Caco-2 (cell line): ENCODE measurements at places on chromosomes 16 and 17. TPM values are rescaled to one million over a fixed set of nuclear protein-coding genes. Genes with fewer than 3 reads are reported as not detected.

CCL13 gene
- total RNA-seq: not detected in 2 replicates

C16orf54 gene
- total RNA-seq: not detected in 2 replicates

SOX9 gene
- total RNA-seq: 46.2 and 51.5 TPM in 2 replicates

CDH3 gene
- 114 and 144 TPM in 2 replicates for total RNA-seq

PLLP gene
- total RNA-seq: 53.0 and 54.0 TPM in 2 replicates

GRIN2A gene
- total RNA-seq: 0.30 and 0.54 TPM in 2 replicates

KRTAP4-5 gene
- not detected in 2 replicates for total RNA-seq

BORCS6 gene
- total RNA-seq: 4.2 and 4.7 TPM in 2 replicates

SOST gene
- not detected in 2 replicates for total RNA-seq

CBFB gene
- 102 and 108 TPM in 2 replicates for total RNA-seq

KREMEN2 gene
- total RNA-seq: 1.9 and 2.2 TPM in 2 replicates

TLCD3B gene
- total RNA-seq: 0.48 and 0.60 TPM in 2 replicates

DNA sequence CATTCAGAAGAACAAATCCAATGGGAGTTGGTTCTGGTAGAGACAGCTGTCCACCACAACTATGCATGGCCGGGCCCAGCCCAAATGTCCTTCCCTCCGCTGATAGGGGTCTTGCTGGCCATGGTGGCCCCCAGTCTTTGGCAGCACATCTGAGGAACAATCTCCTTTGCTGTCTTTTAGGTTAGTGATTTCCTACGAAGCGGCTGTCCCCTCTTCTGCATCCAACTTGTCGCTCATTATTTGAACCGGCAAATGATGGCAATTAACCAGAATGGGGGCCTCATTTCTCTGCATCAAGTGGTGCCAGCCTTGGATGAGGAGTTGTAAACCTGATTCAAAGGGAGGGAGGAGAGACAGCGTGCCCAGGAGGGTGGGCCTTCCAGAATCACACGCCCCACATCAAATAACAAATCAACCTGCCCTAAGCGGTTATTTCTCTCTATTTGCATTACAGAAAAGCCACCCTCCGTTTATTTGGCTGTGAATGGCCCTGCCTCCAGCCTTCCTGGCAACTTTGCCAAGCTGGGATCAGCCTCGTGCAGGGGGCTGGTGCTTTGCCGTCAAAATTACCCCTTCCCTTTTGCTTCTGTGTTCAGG lies 156.5 kb downstream of the RGS9 start:
- H3K4me3 ChIP-seq: no peak overlapping the region
- peaks cover 13% of the 10 kb centered on the region; the same call in 1 of the 2 replicates for H3K4me1 ChIP-seq
- DNase-seq: no peak
- H3K27ac ChIP-seq: no peak overlapping the region
- no peaks in the 10 kb centered on the region for H3K36me3 ChIP-seq
- no peaks in the 10 kb centered on the region for H3K27me3 ChIP-seq

- no peaks in the 10 kb centered on the region for H3K27me3 ChIP-seq
- no peaks in the 10 kb centered on the region for H3K36me3 ChIP-seq
- no peak overlapping the region for H3K27ac ChIP-seq
Observed at GRCh38 chr17:72660274-72661115, 432.0 kb downstream of the SLC39A11 start.

DNA sequence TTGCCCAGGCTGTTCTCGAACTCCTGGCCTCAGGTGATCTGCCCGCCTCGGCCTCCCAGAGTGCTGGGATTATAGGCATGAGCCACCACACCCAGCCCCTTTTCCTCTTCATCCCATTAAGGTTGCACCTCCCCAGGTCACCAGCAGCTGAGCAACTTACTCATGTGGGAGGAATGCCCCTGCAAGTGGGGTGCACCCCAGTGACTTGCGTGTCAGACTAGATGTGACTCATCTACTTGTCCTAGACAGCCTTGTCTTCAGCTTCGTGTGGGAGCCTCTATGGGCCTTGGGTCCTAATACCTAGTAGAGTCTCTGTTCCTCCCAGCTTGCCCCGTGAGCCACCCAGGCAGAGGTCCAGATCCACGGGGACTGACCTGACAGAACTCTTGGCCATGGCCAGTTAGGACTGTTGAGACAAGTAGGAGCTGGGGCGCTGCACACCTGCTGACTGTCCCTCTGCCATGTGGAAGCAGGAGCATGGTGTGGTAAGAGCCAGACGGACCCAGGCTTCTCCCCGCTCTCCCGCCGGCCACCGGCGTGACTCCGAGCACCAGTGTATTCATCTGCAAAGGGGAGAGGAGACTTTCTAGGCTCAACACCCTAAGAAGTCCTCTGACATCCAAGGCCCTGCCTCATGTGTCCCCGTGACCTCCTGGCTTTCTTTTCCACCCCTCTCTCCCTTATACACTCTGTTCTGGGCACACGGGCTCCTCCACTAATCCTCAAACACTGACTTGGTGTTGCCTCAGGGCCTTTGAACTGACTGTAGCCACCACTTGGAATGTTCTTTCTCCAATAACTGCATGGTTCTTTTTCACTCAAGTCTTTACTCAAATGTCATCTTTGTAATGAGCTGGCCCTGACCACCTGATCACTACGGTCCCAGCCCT lies 11.6 kb upstream of the CBX4 start:
- no peak overlapping the region for H3K27ac ChIP-seq
- H3K27me3 ChIP-seq: no peaks in the 10 kb centered on the region
- H3K36me3 ChIP-seq: no peaks in the 10 kb centered on the region
- no peak for DNase-seq
- H3K4me3 ChIP-seq: no peak overlapping the region

DNA sequence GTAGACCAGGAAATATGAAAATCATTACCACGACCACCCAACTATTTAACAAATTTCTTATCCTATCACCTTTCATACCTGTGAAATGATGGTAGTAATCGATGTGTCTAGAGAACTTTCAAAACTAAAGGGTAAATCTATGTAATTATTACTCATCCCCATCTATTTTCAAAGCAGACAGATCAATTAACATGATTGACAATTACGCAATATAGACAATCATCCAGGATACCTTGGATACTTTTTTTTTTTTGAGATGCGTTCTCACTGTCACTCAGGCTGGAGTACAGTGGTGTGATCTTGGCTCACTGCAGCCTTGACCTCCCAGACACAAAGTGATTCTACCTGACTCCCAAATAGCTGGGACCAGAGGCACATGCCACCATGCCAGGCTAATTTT lies 4.0 kb upstream of the C16orf46 start:
- DNase-seq: no peak
- no peak overlapping the region for H3K4me3 ChIP-seq
- H3K27ac ChIP-seq: no peak overlapping the region
- H3K27me3 ChIP-seq: no peaks in the 10 kb centered on the region
- no peaks in the 10 kb centered on the region for H3K36me3 ChIP-seq

GRCh38 chr16:63981639-63982038 lies 1140.2 kb downstream of the CDH11 start:
- H3K36me3 ChIP-seq: no peaks in the 10 kb centered on the region
- H3K4me1 ChIP-seq: no peaks in the 10 kb centered on the region
- H3K27ac ChIP-seq: no peak overlapping the region
- H3K27me3 ChIP-seq: no peaks in the 10 kb centered on the region
- no peak overlapping the region for H3K4me3 ChIP-seq

GRCh38 chr17:9175700-9176467 lies 154.6 kb downstream of the NTN1 start:
- H3K4me1 ChIP-seq: no peaks in the 10 kb centered on the region
- H3K4me3 ChIP-seq: no peak overlapping the region
- no peak overlapping the region for H3K27ac ChIP-seq
- no peaks in the 10 kb centered on the region for H3K27me3 ChIP-seq
- no peaks in the 10 kb centered on the region for H3K36me3 ChIP-seq

GRCh38 chr17:17132746-17133145 lies 73.4 kb downstream of the PLD6 start:
- peaks cover 5% of the 10 kb centered on the region for H3K36me3 ChIP-seq
- no peaks in the 10 kb centered on the region for H3K27me3 ChIP-seq
- DNase-seq: no peak
- H3K4me1 ChIP-seq: no peaks in the 10 kb centered on the region

- peaks cover 6% of the 10 kb centered on the region for H3K4me1 ChIP-seq
- H3K27me3 ChIP-seq: no peaks in the 10 kb centered on the region
- no peak overlapping the region for H3K4me3 ChIP-seq
- DNase-seq: peak; percentile 70
Observed at GRCh38 chr16:68351991-68352431, 41.2 kb downstream of the PRMT7 start.

DNA sequence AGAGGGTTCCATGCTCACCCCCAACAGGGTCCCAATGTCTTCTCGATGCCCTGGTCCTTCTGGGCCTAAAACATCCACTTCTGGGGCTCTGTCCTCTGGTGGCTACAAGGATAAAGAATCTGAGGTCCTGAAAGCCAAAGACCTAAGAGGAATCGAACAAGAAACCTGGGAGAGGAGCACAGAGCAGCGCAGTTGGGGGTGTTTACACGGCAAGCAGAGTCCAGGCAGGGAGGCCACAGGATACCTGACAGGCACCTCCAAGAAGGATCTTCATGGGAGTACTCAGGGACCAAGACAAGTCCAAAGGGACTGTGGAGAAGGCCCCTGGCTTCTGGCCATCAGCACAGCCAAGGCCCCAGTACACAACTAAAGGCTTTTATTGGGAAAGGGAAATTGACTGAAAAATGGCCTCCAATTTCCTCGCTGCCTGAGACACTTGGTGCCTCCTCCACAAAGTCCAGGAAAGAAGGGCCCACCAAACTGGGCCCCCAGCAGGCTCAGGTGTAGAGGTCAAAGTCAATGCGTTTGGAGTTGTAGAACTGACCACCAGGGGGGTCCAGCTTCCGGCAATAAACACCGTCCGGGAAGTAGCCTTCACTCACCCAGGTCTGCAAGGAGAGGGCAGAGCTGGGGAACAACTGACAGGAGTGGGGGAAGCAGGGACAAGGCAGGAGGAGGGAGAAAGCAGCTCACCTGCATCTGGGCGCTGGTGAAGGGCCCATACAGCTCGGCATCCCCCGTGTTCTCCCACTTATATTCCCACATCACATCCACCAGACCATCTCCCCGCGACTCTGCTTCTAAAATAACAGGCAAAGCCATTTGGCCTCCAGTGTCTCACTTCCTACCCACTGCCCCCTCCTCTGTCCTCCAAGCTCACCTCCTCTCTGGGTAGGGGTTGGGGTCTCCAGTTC lies 2.4 kb downstream of the CD2BP2 start:
- H3K36me3 ChIP-seq: peaks cover 3% of the 10 kb centered on the region; the same call in 1 of the 2 replicates
- H3K27ac ChIP-seq: no peak overlapping the region
- no peaks in the 10 kb centered on the region for H3K27me3 ChIP-seq
- H3K4me3 ChIP-seq: no peak overlapping the region
- H3K4me1 ChIP-seq: peaks cover 5% of the 10 kb centered on the region; the same call in 1 of the 2 replicates

DNA sequence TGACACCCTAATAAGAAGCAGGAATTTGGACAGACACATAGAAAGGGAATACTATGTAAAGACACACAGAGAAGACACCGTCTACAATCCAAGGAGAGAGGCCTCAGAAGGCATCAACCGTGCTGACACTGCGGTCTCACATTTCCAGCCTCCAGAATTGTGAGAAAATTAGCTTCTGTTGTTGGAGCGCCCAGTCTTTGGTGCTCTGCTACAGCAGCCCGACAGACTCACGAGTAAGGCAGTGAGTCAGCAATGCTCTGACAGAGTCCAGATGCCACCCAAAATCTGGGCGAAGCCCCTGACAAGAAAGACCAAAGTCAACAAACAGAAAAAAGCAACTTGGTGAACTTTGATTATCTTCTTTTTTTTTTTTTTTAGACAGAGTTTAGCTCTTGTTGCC lies 32.5 kb upstream of the RAI1 start:
- H3K36me3 ChIP-seq: no peaks in the 10 kb centered on the region
- no peak overlapping the region for H3K4me3 ChIP-seq
- H3K4me1 ChIP-seq: peaks cover 10% of the 10 kb centered on the region
- peak overlapping the region; percentile 32 for H3K27ac ChIP-seq
- no peak for DNase-seq

DNA sequence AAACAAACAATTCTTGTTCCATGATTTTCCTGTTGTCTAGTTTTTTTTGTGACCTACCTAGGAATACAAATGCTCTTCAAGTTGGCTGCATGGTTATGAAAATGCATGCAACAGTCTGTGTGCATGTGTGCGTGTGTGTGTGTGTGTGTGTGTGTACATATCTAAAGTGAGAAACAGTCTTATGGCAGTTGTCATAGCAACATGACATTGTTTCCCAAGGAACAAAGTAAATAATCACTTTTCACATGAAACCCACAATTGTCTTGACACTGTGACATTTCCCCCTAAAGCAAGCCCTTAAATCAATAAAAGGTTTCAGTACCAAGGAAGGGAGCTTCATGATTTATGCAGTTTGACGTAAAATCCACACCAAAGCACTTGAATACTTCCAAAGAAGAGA lies 758.4 kb downstream of the CDH8 start:
- no peaks in the 10 kb centered on the region for H3K36me3 ChIP-seq
- no peak overlapping the region for H3K27ac ChIP-seq
- H3K4me1 ChIP-seq: no peaks in the 10 kb centered on the region
- DNase-seq: no peak

GRCh38 chr17:16419074-16419928 lies 3.9 kb downstream of the TRPV2 start:
- H3K4me1 ChIP-seq: peaks cover 10% of the 10 kb centered on the region
- no peaks in the 10 kb centered on the region for H3K36me3 ChIP-seq
- H3K27ac ChIP-seq: no peak overlapping the region
- no peaks in the 10 kb centered on the region; the same call in 1 of the 2 replicates for H3K27me3 ChIP-seq
- DNase-seq: no peak

- H3K4me1 ChIP-seq: no peaks in the 10 kb centered on the region
- DNase-seq: no peak
- H3K27ac ChIP-seq: no peak overlapping the region
- no peak overlapping the region for H3K4me3 ChIP-seq
Observed at GRCh38 chr17:60902399-60902798, 224.7 kb downstream of the BCAS3 start.

DNA sequence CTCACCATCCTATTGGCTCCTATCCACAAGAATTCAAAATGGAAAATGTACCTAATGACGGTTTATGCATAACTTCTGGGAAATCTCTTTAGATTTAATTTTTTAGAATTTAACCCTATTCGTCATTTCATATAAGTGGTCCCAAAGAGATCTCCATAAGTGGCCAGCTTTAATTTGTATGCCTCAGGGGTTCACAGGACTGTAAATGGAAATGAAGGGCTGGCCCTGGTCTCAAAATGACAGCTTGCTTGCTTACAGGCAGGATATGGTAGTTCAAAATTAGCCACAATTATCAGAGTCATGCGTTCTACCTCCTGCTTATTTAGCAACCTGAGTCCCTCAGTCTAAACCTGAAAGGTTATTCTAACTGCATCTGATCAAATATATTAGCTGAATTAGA lies 6.6 kb upstream of the NACA2 start:
- no peak overlapping the region for H3K27ac ChIP-seq
- H3K36me3 ChIP-seq: no peaks in the 10 kb centered on the region
- peaks cover 2% of the 10 kb centered on the region for H3K27me3 ChIP-seq
- H3K4me1 ChIP-seq: no peaks in the 10 kb centered on the region
- H3K4me3 ChIP-seq: no peak overlapping the region

DNA sequence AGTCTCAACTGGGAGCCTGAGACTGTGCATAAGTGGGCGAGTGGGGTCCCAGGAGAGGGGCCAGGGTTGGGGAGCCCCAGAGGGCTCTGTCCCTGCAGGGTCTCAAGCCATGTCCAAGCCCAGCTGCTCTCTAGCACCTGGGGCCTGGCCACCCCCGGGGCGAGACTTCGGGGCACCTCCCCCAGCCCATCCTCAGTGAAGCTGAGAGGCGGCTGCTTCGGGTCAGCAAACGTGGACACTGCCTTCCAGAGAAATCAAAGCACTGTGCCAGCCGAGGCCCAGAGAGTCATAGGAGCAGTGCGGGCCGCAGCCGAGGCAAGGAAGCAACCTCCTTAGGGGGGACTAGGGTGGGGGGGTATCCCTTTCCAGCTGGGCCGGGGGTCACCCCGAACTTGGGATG lies 77.5 kb downstream of the ENGASE start:
- H3K4me1 ChIP-seq: no peaks in the 10 kb centered on the region
- DNase-seq: no peak
- H3K36me3 ChIP-seq: no peaks in the 10 kb centered on the region

GRCh38 chr16:13999071-13999894 lies 71.8 kb upstream of the MRTFB start:
- no peak overlapping the region for H3K27ac ChIP-seq
- no peak for DNase-seq
- no peaks in the 10 kb centered on the region for H3K27me3 ChIP-seq
- no peak overlapping the region for H3K4me3 ChIP-seq
- H3K36me3 ChIP-seq: no peaks in the 10 kb centered on the region
- peaks cover 7% of the 10 kb centered on the region; the same call in 1 of the 2 replicates for H3K4me1 ChIP-seq
